AG09309 (cell line): ENCODE measurements at places on chromosomes 13 and 19.
A peak's percentile ranks its signal among the peaks of the same experiment; 100 is the strongest.

DNA sequence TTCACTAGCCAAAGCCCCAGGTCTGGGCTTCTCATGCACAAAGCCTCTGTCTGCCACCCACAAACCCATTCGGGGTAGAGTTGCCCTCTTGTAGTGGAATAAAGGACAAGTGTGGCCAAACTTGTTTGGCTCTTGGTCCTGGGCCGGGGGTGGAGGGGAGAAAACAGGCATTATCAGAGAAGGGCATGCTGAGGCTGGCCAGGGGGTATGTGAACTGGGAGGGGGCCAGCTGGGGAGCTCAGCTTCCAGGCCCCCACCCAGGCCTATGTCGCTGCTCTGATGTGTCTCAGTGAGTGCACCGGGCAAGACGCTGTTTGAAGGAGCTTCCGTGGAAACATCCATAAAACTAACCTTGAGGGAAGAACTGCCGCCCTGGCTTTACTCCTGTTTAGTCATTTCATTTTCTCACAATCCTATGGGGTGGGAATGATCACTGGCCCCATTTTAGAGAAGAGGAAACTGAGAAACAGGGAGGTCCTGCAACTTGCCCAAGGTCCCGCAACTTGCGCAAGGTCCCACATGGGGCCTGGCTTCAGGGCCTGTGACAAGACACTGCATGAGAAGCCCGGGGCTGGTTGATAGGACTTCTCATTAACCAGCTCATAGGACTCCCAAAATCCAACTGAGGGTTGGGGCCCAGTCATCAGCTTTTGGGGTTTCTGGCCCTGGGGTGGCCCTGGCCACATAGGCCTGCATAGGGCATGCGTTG lies 30.8 kb downstream of the CCNE1 start:
- no peak for DNase-seq

DNA sequence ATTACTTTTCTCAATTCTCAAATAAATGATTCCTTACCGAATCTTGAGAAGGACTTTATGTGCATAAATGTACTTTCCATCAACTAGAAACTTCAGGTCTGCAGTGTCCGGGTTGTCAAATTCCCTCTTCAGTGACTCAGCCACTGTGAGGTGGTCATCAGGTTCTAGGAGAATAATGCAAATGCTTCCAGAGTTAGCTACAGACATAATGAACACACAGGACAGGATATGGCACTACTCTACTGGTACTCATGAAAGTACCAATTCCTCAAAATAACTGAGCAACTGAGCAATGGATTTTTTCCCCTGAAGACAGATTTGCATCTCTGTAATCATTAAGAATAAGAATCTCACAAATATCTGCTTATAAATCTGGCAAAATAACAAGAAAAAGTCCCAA lies 31.2 kb downstream of the RCBTB2 start:
- DNase-seq: no peak

DNA sequence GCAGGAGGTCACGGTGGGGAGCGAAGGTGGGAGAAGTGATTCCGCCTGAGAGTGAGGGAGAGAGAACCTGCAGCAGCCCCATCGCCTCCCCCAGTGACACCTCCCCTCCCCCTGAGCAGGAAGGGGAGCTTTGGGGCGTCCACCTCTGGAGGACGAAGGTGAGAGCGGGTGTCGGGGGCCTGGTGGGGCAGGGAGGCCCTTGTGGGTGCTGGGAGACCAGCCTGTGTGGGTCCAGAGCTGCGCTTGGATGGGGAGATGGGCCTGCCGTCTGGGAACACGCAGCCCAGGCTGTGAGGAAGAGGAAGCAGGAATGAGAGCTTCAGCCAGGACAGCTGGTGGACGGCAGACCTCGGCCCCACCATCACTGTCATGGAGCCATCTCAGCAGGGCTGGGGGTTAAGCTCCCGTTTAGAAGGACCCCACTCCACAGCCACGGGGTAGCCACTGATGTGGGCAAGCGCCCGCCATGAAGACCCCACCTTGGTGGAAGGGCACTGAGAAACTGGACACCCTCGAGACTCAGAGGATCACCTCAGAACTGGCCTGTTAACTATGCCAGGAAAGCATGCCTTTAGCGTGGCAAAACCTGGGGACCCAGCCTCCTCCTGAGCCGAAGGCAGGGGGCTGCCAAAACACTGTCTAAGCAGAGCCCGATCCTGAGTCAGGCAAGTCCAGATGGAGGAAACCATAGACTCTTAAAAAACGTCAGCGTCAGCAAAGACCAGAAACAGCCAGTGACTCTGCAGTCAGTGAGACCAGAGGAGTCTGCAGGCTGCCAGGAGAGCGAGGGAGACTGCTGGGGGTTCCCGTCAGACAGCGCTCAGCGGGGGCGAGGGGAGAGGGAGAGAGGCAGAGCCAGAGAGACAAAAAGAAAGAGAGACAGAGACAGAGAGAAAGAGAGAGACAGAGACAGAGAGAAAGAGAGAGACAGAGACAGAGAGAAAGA lies 6.4 kb upstream of the PROZ start:
- DNase-seq: peak; percentile 18

DNA sequence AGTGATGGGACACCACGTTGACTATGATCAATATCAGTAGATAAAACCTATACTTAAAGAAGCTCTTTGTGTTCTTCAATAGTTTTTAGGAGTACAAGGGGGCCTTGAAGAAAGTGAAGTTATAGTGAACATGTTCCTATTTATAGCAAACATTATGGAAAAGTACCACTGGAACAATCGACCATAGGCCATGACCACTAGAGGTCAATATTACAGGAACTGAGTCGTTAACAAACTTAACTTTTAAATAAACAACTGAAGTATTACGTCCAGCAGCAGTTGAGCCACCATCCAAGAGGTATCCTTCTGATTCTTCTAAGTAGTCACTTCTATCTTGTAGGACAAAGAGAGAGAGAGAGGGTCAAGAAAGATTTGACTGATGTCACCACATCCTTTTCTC lies 391.0 kb upstream of the SLITRK5 start:
- DNase-seq: no peak

GRCh38 chr13:21717817-21718216 lies 46.9 kb downstream of the FGF9 start:
- DNase-seq: no peak

GRCh38 chr19:30719189-30719998 lies 347.2 kb downstream of the ZNF536 start:
- no peak for DNase-seq

DNA sequence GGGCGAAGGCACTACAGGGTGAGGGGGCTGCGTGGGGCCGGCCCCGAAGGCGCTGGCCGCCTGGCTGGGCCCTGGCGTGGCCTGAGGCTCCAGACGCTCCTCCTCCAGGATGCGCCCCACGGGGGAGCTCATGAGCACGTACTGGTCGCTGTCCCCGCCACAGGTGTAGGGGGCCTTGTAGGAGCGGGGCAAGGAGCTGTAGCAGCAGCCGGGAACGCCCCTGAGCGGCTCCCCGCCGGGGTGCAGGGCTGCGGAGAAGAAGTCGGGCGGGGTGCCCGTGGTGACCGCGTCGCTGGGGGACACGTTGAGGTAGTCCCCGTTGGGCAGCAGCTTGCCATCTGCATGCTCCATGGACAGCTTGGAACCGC lies 3.0 kb downstream of the IRS2 start:
- no peak for DNase-seq

DNA sequence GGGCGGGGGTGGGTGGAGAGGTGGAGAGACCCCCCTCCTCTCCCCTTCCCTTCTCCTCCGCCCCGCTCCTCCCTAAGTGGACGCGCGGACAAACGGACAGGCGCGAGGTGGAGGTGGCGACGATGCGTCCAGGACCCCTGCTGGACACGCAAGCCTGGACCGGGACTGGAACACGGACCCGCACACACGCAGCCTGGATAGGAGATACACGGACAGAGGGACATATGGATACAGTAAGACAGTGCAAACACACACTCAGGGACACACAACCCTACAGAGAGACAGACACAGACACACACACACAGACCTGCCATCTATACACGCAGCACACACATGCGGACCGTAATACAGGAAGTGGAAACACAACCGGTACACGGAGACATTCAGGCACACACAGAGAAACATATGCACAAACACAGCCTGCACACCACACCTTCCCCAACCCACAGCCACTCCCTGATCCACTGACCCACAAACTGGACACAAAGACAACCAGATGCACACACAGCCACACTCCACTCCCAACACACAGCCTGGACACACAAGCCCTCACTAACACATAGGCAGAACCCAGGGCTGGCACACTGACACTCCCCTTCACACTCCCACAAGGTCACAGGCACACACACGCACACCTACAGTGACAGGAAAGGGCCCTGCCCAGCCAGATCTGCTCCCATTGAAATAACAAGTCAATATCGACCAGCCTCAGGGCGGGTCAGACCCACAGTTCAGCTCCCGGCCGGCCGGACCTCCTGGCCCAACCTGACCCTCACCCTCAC lies 696 bp upstream of the ERFL start:
- DNase-seq: no peak

- DNase-seq: no peak
Observed at GRCh38 chr19:12946731-12947496, 1.3 kb downstream of the RAD23A start.

DNA sequence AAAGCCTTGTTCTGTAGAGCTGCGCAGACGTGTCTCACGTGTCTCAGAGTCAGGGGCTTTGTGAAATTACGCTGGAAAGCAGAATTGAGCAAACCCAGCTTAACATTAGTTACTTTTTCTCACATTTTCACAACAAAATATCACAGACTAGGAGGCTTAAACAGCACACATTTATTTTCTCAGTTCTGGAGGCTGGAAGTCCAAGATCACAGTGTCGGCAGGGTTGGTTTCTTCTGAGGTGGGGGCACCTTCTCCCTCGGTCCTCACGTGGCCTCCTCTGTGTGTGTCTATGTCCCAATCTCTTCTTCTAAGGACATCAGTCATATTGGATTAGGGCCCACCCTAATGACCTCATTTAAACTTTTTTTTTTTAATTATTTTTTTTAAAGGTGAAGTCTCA lies 4.7 kb upstream of the EIF3G start:
- no peak for DNase-seq

DNA sequence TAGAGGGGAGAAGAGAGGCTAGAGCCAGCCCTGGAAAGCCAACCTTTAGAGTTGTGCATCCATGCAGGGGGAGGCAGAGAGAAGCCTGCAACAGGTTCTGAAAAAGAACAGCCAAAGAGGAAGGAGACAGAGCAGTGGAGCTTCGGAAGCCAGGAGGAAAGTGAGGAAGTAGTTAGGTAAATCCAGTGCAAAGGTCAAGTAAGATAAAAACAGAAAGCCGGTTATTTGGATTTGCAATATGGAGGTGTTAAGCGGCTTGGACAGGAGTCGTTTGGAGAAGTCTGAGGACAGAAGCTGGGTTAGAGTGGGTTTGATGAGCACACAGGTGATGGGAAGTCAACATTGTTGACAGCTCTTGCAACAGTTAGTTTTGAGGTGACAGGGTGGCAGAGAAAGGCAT lies 53.5 kb upstream of the FLT1 start:
- no peak for DNase-seq
